CD4-positive, alpha-beta T cell treated with Interleukin-6 at 100 ng/mL for 8 hours (primary cell): ENCODE measurements at places on chromosomes 7 and 10.

GRCh38 chr10:50874723-50875122 lies 10.7 kb downstream of the A1CF start:
- no peak for DNase-seq

- DNase-seq, result no peak
These were observed 5.4 kb downstream of the PRKCQ start for GRCh38 chr10:6574664-6575176.

GRCh38 chr7:12470930-12471329 lies 67.3 kb upstream of the VWDE start:
- DNase-seq, result no peak

DNA sequence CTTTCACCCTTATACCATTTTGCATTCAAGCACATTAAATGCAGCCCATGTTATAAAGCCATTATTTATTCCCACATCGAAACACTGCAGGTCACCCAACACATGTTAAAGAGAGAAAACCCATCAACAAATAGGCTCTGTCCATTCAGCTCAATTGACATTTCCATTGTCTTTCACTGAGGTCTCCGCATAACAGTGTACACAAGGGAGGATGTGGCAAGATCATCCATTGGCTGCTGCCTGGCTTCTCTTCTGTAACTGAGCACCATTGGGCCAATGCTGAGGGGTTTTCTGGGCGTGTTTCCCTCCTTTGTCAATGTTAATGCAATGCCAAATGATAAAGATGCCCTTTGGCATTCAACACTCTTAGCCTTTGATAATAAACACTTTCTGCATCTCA lies 278.1 kb upstream of the SP4 start:
- no peak for DNase-seq

DNA sequence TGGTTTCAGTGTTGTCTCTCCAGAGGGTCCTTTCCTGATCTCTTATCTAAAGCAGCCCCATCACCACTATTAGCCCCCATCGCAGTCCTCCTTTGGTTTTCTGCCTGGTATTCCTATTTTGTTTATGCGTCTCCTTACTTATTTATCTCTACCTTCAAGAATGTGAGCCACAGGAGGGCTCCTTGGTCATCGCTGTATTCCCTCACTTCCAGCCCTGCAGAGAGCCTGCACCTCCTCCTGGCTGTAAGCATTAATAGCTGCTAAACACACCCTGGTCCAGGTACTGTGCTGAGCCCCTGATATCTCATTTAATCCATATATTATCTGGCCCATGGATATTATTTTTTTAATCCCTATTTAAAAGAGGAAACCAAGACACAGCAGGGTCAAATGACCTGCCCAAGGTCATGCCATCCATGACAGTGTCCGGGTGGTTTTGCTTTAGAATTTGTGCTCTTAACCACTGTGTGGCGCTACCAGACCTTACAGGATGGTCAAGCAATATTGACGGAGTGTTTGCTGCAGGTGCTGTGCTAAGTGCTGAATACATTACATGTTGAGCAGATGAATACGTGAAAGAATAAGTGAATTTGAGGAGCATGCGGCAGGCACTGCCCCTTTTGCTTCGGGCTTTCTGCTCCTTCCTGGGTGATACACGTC lies 227.2 kb downstream of the ADAM12 start:
- DNase-seq, result no peak

DNA sequence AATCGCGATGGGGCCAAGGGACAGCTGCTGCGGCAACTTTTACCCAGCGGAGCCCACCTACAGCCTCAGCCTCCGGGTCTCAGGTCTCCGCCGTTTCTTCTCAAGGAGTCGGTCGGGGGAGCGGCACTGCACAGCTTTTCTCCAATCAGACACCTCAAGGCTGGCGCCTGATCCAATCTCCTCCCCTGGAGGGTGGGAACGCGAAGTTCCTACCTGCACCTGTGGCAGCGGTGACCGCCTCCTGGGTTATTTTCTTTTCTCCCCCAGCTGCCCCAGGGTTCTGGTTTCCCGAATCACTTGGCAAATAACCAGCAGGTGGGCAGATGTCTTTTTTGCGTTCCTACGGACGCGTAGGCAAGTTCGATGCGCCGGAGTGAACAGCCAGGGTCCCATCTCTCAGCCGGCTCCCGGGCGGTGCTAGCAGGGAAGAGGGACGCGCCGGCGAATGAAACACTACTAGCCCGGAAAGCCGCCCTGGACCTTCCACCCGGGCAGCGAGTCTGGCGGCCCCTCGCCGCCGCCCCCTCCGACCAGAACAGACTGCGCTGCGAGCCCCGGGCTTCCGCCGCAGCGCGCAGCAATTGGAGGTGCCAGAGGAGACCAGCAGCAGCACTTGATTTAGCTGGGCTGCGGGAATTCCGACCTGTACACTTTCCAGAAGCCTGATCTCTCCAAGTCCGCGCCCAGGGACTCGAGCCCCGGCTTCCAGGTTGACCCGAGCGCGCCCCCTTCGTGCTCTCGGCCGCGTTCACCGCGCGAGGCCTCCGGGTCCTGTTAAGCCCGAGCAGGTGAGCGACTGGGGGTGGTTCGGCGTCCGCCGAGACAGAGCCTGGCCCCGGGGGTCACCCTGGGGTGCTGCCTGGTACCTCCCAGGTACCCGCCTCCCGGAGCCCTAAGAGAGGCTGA lies at the start of gene PRR15:
Gene PRR15, plus strand, starts transcription at position 246 of the 906 bp plus-strand sequence. CDS start 2,495 bp downstream, outside the sequence.
- DNase-seq, result no peak

GRCh38 chr7:128000048-128000447 lies 31.2 kb downstream of the LRRC4 start:
- no peak for DNase-seq

GRCh38 chr10:125936331-125936730 lies 40.0 kb downstream of the FANK1 start:
- no peak for DNase-seq

- no peak for DNase-seq
These were observed 94.1 kb downstream of the CHST15 start for GRCh38 chr10:123999261-123999660.

DNA sequence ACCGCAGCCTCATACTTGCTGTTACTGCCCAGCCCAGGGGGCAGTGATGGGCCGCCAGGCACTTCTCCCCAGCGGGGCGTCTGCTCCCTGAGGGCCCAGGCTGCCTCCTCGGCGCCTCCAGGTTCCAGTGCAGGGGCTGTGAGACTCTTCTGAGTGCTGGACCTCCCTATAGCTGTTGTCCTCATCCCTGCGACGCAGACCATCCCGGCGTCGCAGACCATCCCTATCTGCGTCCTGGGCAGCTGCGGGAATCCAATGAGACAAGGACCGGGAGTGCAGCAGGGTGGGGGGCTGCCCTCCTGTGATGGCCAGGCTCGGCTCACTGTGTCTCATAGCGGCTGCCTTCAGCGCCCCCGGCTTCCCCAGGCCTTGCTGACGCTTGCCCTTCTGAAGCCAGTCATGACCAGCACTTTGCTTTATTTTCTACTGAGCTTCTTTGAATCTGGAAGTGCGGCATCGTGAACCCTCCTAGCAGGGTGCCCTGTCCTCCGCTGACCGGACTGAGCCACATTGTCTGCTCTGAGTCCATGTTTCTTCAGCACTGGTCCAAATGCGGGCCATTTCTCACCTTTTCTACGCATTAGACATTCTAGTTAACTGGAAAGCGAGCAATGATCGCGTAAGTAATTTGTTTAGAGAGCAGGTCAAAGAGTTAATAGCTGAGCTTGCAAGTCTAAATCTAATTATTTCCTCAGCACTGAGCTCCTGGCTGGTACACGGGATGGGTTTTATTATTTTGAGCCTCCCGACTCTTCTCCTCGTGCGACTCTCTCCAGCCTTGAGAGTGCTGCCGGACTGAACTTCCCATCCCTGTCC lies 339.5 kb downstream of the WDR37 start:
- no peak for DNase-seq

GRCh38 chr10:59799421-59799820 lies 46.2 kb upstream of the MRLN start:
- no peak for DNase-seq

DNA sequence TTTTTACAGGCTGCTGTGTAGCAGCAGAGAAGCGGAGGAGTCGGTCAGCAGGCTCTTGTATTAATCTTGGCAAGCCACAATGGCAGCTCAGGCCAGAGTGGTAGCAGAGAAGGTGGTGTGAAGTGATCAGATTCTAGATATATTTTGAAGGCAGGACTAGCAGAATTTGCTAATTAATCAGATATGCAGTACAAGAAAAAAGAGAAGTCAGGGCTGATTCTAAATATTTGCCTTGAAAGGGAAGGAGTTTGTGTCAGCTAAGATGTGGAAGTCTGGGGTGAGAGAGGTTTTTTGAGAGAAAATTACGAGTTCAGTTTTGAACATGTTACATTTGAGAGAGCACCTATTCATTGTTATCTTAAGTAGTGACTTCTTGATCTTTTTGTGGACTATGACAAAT lies 176.3 kb downstream of the WNT2 start:
- DNase-seq, result no peak

GRCh38 chr10:51758366-51758765 lies 59.0 kb upstream of the CSTF2T start:
- DNase-seq, result no peak

DNA sequence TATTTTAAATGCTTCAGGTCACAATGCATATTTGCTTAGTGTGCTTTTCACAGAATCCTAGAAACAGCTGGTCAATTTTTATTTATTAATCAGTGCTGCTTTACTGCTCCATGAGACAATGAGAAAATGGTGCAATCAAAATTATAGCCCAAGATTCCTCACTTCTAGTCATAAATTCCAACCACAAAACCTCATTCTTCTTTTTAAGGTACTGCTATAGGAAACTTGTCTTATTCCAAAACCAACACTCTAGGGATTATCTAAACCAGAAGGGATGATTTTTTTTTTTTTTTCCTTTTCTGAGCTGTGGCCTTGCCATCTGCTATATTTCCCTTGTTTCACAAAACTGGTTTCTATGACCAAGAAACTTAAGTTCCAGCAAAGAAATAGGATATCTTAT lies 64.0 kb upstream of the SEMA3A start:
- no peak for DNase-seq

GRCh38 chr7:151717415-151717814 lies 159.5 kb downstream of the PRKAG2 start:
- no peak for DNase-seq

DNA sequence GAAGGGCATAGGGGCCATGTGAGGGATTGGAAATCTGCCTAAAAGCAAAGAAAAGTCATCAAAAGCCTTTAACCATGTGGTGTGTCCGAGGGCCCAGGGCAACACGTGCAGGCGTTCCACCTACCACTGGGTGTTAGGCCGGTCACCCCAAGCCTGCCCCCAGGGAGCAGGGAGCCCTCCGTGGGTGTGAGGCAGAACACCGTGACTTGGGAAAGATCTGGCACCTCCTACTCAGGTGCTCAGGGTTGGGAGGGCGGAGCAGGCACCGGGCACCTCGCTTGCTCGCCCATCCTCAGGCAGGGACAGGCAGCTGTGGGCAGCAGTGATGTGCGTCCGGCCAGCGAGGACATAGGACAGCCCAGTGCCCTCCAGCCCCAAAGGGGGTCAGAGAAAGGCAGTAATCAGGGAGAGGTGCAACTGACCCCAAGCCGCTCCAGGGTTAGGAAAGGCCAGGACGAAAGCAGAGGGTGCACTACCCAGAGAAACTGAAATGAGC lies 80.7 kb upstream of the CHST15 start:
- no peak for DNase-seq

DNA sequence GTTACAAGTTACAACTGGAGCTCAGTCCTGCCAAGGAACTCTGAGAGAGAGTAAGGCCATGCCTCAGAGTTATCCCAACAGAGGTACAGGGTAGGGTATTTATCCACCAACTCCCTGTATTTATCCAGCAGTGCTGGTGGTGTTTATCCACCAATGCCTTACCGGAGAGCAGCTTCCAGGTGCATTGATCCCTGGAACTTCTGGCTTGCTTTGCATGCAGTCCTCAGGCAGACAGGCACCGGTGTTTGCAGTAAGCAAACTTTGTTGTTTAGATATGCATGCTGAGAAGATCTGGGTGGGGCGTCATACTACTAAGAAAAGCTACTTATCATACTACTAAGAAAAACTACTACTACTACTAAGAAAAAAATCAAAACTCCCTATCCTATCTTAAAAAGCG lies 92.4 kb downstream of the CYP26A1 start:
- DNase-seq, result no peak

GRCh38 chr10:44006771-44007170 lies 358.1 kb upstream of the ZNF32 start:
- DNase-seq, result no peak

- no peak for DNase-seq
These were observed 31.1 kb downstream of the NUB1 start for GRCh38 chr7:151372612-151373265.

- peak; percentile 1 for DNase-seq
These were observed 994 bp upstream of the CYP51A1 start for GRCh38 chr7:92135052-92135889.

DNA sequence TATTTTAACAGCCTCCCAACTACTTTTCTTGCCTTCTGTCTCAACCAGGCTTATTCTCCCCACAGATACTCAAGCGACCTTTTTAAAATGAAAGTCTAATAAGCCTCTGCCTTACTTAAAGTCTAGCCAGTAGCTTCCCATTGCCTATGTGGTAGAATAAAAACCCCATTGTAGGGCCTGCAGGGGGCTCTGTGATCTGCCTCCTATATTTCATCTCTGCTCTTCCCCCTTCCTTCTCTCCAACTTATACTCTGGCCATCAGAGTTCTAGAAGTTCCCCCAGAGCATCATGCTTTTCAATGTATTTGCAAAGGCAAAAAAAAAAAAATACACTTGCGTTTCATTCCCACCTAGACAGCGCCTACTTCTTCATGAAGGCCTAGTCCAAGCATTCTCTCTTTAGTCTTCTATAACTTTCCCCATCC lies 167.7 kb upstream of the ADO start:
- DNase-seq, result peak; percentile 16

GRCh38 chr10:90816466-90816865 lies 41.4 kb downstream of the HTR7 start:
- DNase-seq, result no peak

DNA sequence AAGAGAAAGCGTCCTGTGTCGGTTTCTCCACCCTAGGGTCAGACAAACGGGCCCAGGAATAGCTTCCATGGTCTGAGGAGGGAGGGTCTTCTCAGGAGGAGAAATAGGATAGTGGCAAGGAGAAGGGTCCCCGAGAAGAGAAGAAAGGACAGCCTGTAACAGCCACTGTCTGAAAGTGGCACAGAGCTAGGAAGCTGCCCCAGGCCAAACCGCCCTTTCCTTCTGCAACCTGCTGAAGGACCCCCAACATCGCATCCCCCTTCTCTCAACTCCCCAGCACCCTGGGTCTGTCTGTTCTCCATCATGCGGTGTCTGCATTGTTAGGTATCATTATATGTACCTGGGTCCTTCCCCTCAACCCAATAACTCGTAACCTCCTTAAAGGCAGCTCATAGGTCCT lies 47.1 kb downstream of the COL17A1 start:
- no peak for DNase-seq

GRCh38 chr10:94108200-94108599 lies 114.5 kb downstream of the PLCE1 start:
- no peak for DNase-seq

- DNase-seq, result no peak
These were observed 221.6 kb upstream of the IMMP2L start for GRCh38 chr7:111783854-111784253.

- DNase-seq, result no peak
These were observed 148.9 kb downstream of the PARD3 start for GRCh38 chr10:34666008-34666704.

DNA sequence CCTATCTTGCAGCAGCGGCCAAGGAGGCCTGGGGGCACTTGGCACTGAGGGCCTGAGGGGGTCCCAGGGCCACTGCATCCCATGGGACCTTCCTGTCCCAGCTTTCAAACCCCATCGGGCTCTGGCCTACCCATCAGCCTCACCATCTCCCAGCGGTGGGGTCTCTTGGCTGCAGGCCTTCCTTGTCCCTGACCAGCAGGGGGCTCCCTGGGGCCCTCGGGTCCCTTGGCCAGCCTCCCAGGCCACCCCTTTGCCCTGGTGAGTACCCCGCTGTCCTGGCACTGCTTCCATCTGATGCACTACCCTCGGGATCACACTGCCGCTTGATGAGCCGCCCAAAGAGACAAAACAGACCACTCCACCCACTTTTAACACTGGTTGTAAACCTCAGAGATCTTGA lies 43.5 kb downstream of the YKT6 start:
- DNase-seq, result no peak
